ENCODE measurements at places on chromosomes 7 and 10.

DNA sequence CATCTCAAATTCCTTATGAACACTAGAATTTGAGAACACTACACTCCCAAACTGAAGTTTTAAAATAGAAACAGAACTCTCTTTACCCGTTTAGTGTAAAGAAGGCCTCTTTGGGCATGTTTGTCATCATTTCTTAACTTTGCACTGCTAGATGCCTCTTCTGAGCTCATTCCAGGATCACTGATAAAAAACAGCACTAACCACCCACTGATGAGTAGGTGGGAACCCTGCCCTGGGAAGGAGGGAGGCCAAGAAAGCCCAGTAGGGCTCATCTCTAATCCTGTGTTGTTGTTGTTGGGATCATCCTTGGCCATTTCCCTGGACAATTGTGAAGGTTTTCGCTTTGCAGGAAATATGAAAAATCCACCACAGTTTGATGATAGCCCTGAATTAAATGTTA, 68.2 kb downstream of the CUBN start:
- H3K27me3 ChIP-seq = no peaks in the 10 kb centered on the region
- peak; percentile 34 for DNase-seq
- H3K36me3 ChIP-seq = no peaks in the 10 kb centered on the region

GRCh38 chr10:57017356-57018037, 656.4 kb upstream of the ZWINT start:
- no peak overlapping the region for H3K27ac ChIP-seq
- no peaks in the 10 kb centered on the region for H3K27me3 ChIP-seq
- no peaks in the 10 kb centered on the region for H3K36me3 ChIP-seq
- no peak overlapping the region for H3K4me3 ChIP-seq

GRCh38 chr10:3969876-3970666, 185.1 kb upstream of the KLF6 start:
- H3K4me1 ChIP-seq = no peaks in the 10 kb centered on the region
- no peak for DNase-seq
- no peaks in the 10 kb centered on the region for H3K27me3 ChIP-seq
- H3K4me3 ChIP-seq = no peak overlapping the region

- H3K27ac ChIP-seq = no peak within 1 kb of the TSS
- H3K4me1 ChIP-seq = peaks cover 2% of the 10 kb centered on the region
Observed at GRCh38 chr10:96271016-96271815, at the start of gene BLNK. Gene BLNK (minus strand): TSS chr10:96271569. CDS start chr10:96271398, 171 bp downstream.

DNA sequence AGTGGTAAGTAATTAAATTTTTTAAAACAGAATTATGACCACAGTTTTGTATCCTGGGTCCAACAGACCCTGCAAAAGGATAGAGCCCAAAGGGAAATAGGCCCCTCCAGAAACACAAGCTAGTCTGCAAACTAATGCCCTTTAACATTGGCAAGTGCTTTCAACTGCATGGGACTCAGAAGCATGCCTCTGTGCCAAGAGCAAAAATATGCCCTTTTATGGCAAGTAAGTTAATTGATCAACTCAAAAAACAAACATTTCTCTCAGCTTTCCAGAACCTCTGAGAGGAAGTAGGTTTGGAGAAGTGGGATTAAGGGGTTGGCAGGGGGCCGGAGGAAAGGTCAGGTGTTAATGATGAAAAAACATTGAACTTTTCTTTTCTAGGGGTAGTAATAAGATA, 186.6 kb upstream of the PRSS1 start:
- H3K4me1 ChIP-seq = no peaks in the 10 kb centered on the region
- H3K36me3 ChIP-seq = no peaks in the 10 kb centered on the region
- no peak overlapping the region for H3K27ac ChIP-seq
- no peak overlapping the region for H3K4me3 ChIP-seq

- no peaks in the 10 kb centered on the region for H3K27me3 ChIP-seq
- no peaks in the 10 kb centered on the region for H3K36me3 ChIP-seq
- no peak overlapping the region for H3K4me3 ChIP-seq
- H3K4me1 ChIP-seq = no peaks in the 10 kb centered on the region
- DNase-seq = no peak
Observed at GRCh38 chr10:108904163-108904838, 1019.0 kb downstream of the XPNPEP1 start.

- H3K27me3 ChIP-seq = no peaks in the 10 kb centered on the region
- no peaks in the 10 kb centered on the region for H3K4me1 ChIP-seq
- no peak for DNase-seq
- H3K27ac ChIP-seq = no peak overlapping the region
Observed at GRCh38 chr7:81198766-81199165, 279.9 kb upstream of the SEMA3C start.

DNA sequence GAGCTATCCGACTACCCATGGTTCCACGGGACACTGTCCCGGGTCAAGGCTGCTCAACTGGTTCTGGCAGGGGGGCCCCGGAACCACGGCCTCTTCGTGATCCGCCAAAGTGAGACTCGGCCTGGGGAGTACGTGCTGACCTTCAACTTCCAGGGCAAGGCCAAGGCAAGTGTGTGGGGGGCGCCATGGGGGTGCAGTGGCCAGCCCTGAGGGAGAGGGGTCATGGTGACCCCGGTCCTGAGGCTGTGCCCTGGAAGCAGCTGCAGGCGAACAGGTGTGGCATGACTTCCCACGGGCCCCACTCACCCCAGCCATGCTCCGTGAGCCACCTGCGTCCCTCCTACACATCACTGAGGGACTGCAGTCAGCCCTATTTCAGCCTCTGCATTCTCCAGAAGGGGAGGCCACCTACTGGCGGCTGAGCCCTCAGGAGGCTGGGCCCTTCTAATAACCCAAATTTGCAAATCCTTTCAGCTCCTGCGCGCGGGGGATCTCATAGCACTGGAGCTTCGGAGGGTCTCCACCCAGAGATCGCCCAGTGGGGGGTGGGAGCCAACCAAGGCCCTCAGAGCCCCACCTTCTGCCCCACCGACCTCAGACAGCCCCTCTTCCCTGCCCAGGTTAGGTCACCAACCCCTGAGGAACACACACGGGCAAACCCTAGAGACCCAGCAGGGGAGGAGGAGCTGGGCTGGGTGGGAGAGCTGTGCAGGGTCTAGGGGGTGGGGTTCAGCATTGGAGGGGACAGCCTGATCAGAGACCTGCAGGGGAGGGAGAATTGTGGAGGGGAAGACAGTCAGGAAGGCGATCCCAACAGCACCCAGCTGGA, 30.8 kb downstream of the SH2B2 start:
- peak; percentile 39 for DNase-seq
- no peak overlapping the region for H3K4me3 ChIP-seq
- H3K4me1 ChIP-seq = no peaks in the 10 kb centered on the region
- H3K27me3 ChIP-seq = no peaks in the 10 kb centered on the region
- H3K27ac ChIP-seq = no peak overlapping the region

GRCh38 chr10:93873420-93874115, 20.2 kb upstream of the SLC35G1 start:
- H3K36me3 ChIP-seq = no peaks in the 10 kb centered on the region
- peak; percentile 77 for DNase-seq
- H3K4me3 ChIP-seq = no peak overlapping the region
- H3K27ac ChIP-seq = no peak overlapping the region
- peaks cover 5% of the 10 kb centered on the region for H3K4me1 ChIP-seq

DNA sequence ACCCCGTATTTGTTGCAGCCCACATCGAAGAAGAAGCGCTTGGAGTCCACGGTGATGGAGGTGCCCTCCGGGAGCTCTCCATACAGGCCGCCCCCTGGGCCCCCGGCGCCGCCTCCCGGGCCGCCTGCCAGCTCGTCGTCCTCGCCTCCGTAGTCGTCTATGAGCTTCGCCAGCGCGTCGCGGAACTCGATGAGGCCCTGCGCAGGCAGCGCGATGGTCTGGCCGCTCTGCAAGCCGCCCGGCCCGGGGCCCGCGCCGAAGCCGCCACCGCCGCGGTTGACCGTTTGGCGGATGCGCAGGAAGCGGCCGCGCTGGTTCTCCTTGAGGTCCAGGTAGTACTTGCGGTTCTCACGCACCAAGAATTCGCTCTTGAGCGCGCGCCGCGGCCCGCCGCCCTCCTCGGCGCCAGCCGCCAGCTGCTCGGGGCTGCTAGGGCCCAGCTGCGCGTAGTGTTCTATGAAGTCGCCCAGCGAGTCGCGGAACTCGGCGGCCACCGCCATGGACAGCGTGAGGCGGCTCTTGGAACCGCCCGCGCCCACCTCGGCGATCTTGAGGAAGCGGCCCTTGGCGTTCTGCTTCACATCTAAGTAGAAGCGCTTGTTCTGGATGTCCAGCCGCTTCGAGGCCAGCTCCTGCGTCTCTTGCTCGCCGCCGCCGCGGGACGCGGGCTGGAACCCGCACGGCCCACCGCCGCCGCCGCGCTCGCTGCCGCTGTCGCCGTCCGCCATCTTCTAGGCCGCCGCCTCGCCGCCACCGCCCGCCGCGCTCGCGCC, 523 bp downstream of the PURB start:
- peaks cover 16% of the 10 kb centered on the region for H3K4me1 ChIP-seq
- H3K27ac ChIP-seq = peak overlapping the region; percentile 83
- H3K36me3 ChIP-seq = no peaks in the 10 kb centered on the region

DNA sequence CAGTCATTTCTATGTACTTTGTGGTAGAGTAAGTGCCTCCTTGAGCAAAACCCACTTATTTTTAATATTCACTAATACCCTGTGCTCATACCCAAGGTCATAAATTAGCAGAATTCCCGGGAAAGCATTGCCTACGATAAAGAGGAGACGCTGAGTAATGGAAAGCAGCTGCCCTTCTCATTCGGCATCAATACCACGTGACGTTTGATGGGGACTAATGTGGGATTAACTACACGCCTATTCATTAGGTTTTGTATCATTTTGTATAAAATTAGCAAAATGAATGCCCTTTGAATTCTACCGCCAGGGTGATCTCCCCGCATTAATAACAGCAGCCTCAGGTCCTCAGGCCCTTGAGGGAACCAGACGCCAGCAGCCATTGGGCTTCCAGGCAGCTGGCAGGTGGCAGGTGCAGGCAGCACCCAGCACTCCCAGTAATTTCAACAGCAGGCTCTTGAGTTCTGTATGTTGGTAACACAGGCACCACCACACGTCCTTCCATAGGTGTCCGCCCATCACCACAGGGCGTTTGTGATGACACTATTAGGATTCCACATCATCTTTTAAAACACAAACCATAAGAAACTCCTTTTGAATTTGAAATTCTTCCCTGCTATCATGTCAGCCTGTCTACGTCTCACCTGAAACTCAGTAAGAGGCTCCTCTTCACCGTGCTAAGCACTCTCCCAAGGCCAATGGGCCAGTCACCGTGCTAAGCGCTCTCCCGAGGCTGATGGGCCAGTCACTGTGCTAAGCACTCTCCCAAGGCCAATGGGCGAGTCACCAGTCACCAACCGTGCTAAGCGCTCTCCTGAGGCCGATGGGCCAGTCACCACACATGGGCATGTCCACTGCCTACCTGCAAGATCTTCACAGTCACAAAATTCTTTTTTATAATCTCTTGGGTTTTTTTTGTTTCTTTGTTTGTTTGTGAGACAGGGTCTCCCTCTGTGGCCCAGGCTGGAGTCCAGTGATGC, 509.4 kb downstream of the PTPRN2 start:
- no peaks in the 10 kb centered on the region for H3K4me1 ChIP-seq
- no peak overlapping the region for H3K27ac ChIP-seq
- DNase-seq = no peak
- H3K36me3 ChIP-seq = no peaks in the 10 kb centered on the region
- H3K27me3 ChIP-seq = no peaks in the 10 kb centered on the region
